ENCODE measurements at places on chromosomes 12 and 14.

- DNase-seq = no peak
Observed at GRCh38 chr12:114913871-114914801, 230.2 kb upstream of the TBX3 start.

GRCh38 chr12:2550561-2551411, 244.0 kb upstream of the FKBP4 start:
- no peak for DNase-seq

DNA sequence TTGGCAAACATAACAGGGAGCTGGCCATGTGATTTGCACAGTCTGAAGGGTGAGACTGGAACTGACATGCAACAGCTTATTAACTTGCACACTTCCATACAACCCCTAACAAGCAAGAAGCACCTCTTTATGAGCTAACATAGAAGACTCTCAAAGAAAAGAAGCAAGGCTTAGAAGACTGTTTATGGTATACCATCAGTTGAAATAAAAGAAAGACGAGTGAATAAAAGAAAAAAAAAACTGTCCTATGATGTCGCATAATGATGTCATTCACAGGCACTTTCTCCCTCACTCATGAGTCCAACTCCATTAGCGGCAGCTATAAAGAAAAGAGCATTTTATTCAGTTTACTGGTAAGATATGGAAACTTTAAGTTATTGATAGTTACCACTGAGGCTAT, 3.3 kb upstream of the MDM1 start:
- no peak for DNase-seq

DNA sequence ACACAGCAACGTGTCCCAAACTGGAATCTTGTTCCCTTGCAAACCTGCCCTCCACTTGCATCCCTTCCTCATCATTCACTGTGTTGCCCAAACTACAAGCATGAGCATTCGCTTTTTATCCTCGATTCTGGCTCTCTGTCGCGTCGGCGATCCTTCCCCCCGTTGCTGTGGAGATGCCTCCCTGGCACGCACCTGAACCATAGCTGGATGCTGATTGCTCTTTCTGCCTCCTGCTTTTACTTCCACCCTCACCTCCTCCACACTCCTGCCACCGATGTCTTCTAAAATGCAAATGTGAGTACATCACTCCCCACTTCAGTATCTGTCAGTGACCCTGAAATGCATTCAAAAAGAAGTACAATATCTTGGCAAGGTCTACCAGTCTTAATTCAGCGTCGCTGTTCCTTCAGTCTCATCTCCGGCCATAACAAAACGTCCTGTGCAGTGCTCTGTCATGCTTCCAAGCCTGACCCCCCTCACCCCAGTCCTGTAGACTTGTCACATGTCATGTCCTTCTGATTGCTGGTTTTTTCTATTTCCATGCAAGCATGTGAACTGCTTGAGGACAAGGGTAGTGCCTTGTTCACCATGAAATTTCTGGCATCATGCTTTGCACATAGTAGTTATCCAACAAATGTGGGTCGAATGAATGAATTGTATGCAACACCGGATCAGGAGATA, 2.5 kb upstream of the PPP2R5C start:
- peak; percentile 49 for DNase-seq

Measured in activated effector memory CD4-positive, alpha-beta T cell treated with anti-CD3 and anti-CD28 coated beads, Interleukin-2, amount 50 U/mL, for 16 hours (primary cell).